ENCODE measurements at places on chromosomes 4 and X.

DNA sequence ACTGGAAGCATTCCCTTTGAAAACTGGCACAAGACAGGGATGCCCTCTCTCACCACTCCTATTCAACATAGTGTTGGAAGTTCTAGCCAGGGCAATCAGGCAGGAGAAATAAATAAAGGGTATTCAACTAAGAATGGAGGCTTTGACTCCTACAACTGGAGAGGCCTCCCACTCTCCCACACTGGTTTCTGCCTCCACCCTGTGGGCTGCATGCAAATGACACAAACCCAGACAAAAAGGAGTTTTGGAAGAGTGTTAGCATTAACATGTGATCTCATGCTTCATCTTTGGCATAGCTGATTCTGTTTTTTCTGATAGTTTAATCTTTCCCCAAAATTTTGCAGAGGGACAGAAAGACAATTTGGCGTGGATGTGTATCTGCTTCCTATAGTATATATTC, 80.8 kb upstream of the IQCM start:
- DNase-seq, result no peak

GRCh38 chrX:121894756-121895155, 847.3 kb downstream of the GLUD2 start:
- DNase-seq, result no peak

GRCh38 chr4:1728061-1728980, 7.0 kb downstream of the TACC3 start:
- DNase-seq, result no peak

DNA sequence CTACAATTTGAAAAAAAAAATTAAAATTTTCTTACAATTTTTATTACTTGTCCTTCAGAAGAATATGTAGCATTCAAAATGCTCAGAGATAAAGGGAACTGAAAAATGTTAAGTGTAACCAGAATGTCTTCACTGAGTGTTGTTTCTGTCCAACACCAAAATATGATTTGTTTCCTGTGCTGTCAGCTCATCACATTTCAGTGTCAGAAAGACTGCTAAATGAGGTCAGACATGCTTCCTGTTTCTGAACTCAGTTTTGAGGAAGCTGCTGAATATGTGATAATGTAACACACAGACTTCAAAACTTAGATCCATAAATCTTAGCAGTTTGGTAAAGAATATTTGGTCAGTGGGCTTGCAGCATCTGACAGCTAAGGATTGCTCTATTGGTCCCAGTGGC, 1849.7 kb downstream of the PCDH7 start:
- no peak for DNase-seq

DNA sequence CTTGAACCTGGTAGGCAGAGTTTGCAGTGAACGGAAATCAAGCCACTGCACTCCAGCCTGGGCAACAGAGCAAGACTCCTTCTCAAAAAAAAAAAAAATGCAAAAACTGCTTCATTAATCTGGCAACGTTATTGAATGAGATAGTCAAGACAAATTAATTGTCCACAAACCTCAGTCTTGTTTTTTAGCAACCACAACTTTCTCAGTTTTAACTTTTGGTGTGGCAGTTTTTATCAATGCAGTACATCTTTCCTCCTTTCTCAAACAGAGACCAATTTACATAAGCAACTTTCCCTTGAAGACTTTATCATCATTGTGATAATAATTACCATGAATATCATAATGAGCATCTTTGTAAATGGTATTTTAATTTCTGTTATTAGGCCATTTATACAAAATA, 61.7 kb upstream of the GALNTL6 start:
- no peak for DNase-seq

DNA sequence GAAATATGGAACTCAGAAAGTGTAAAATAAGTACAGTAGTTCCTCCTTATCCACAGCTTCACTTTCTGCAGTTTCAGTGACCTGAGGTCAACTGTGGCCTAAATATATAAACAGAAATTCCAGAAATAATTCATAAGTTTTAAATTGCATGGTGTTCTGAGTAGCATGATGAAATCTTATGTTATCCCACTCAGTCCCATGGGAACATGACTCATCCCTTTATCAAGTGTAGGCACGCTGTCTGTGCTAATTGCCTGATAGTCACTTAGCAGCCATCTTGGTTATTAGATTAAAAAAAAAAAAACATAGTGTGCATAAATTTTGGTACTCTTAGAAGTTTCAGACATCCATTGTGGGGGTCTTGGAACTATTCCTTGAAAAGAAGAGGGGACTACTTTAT, 983.4 kb upstream of the ADGRL3 start:
- DNase-seq, result no peak

- DNase-seq, result no peak
Measured at GRCh38 chrX:16524316-16524715, 125.6 kb upstream of the S100G start.

DNA sequence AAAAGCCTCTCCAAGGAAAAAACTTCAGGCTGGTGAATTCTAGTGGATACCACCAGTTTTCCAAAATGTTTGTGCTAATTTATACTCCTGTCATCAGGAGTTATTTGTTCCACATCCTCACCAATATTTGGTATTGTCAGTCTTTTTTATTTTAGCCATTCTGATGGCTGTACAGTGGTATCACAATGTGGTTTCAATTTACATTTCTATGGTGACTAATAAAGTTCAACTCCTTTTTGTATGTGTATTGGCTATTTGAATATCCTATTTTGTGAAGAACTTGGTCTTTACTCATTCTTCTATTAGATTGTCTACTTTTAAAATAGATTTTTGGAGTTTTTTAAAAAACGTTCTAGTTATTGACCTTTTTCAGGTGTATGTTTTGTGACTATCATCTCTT, 33.0 kb upstream of the FRAS1 start:
- DNase-seq, result no peak

- no peak for DNase-seq
Measured at GRCh38 chr4:121182296-121182695, 18.2 kb upstream of the TNIP3 start.

GRCh38 chr4:32789026-32789608, 2068.9 kb downstream of the PCDH7 start:
- no peak for DNase-seq

- DNase-seq, result no peak
Measured at GRCh38 chr4:182944484-182945213, 27.5 kb upstream of the DCTD start.

GRCh38 chr4:169993531-169993930, 32.7 kb downstream of the MFAP3L start:
- DNase-seq, result no peak

GRCh38 chrX:135518161-135518560, 2.3 kb upstream of the INTS6L start:
- DNase-seq, result no peak

- DNase-seq, result no peak
Measured at GRCh38 chr4:121062521-121062920, 9.8 kb downstream of the NDNF start.

DNA sequence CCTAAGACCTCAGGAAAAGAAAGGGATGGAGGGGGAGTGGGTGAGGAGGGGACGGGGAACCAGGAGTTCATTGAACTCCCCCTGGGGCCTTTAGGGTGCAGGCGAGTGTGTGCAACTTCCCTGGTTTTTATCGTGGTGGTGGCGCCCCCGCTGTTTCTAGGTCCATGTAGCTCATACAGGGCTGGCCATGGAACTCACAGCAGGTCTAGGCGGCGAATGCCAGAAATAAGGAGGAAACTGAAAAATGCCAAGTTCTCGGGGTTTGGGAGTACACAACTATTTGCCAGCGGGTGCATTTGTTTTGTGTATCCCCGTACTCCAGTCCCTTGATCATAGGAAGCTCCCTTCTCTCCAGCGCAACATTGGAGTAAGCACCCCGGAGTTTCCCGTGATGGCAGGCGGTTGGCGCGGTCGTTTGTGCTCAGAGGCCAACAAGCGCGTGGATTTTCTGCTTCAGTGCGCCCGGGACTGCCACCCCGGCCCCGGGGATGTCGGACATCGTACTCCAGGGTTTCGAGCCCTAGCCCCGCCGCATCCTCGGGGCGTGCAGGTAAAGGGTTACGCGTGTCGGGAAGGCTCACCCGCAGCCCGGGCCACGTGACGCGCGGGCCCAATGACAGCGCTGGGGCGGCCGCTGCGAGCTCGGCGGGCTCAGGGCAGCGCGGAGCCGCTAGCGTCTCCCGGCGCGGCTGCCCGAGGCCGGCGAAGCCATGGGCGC, 208.9 kb downstream of the NWD2 start:
- peak; percentile 43 for DNase-seq

DNA sequence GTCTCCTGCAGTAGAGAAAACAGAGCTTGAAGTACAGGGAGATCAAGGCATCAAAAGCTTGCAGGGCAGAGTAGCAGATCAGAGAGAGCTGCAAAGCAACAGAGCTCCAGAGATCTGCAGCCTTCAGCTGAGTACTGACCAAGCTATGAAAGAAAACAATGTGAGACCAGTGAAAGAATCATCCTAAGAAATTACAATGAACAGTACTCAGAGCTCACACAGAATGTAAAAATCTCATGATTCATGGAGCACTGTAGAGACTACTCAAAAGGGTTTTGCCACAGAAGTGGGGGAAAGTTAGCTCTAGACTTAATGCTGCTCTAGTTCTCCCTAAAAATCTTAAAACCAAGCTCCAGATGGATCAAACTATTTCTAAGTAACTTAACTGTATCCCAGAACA, 80.0 kb upstream of the MAB21L2 start:
- DNase-seq, result no peak

DNA sequence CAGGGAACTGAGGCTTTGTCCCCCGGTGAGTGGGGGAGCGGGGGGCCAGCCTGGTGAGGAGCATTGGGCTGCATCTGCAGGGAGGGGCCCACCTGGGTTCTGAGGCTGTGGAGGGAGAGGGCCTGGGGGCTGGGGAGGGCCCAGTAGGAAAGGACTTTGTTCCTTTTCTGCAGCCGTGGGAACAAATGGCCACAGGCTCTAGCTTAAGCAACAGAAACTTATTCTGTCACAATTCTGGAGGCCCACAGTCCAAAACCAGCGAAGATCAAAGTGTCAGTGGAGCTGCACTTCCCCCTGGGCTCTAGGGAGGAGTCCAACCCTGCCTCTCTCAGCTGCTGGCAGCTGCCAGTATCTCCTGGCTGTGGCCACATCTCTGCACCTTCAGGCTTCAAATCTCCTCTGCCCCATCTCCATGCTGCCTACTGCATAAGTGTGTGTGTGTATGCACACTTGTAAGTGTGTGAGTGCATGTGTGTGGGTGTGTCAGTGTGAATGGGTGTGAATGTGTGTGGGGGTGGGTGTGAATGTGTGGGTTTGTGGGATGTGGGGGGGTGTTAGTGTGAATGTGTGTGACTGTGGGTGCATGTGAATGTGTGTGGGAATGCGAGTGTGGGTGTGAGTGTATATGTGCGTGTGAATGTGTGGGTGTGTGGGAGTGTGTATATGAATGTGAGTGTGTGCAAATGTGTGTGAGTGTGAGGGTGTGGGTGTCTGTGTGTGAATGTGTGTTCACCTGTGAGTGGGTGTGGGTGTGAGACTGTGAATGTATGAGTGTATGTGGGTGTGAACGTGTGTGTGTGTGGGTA, 204.5 kb upstream of the PSAPL1 start:
- no peak for DNase-seq

DNA sequence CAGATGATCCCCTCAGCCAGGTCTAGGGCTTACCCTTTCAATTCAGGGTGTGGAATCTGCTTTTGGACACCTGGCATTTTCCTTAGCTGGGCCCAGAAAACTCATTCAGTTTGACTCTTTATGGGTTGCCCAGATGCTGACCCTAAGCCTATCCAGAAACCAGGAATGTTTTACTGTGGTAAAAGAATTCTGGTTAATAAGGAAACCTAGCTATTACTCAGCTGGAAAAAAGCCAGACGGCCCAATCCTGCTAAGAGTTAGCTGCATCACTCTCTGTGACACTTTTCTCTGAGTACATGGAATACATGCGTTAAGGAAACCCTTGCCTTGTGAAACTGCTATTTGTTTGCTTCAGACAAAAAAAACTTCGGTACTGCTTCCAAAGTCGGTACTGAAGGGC, 28.0 kb downstream of the ING2 start:
- no peak for DNase-seq

DNA sequence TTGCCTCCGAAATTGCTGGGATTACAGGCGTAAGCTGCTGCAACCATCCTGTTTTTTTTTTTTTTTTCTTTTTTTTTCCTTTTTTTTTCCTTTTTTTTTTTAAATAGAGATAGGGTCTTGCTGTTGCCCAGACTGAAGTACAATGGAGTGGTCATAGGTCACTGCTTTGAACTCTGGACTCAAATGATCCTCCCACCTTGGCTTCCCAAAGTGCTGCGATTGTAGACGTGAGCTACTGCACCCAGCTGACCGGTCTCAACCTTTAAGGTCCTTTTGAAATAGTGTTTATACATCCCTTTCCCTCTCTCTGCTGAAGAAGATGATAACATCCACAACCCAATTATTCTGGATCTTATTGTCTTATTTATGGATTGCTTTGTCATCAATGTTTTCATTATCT, 548.7 kb downstream of the GBA3 start:
- DNase-seq, result no peak

Measured in neuronal stem cell (in vitro differentiated cells).